Heart right ventricle (tissue), 16 donors: ENCODE measurements at places on chromosomes 11 and 22. TPM values are rescaled to one million over a fixed set of nuclear protein-coding genes. Genes with fewer than 3 reads are reported as not detected.

SLC25A18 gene
- total RNA-seq = 0.88 TPM

MRPL49 gene
- total RNA-seq = 34.2 TPM

MB gene
- total RNA-seq = 22,407 TPM

OR51L1 gene
- not detected for total RNA-seq

CDKN1C gene
- total RNA-seq = 16.9 TPM

GRCh38 chr11:32510039-32510438, 73.6 kb upstream of the EIF3M start:
- no peak for DNase-seq

DNA sequence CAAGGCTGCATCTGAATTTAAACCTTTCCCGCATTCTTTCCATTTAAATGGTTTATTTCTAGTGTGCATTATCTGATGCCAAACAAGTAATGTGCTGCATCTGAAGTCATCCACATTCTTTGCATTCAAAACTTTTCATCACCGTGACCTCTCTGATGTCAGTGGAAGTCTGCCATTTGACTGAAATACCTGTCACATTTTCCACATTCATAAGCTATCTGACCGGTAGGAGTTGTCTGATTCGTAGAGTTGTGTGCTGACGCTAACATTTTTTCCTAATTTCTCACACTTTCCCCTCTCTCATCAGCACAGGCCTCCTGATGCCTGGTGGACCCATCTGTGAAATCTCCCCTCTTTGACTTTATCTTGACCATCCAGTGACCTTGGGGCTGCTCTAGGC, 79.9 kb upstream of the BARX2 start:
- no peak for DNase-seq

- no peak for DNase-seq
Observed at GRCh38 chr22:26563022-26563421, 26.9 kb downstream of the TPST2 start.

- DNase-seq = no peak
Observed at GRCh38 chr11:118156531-118157185, 4.0 kb upstream of the SCN4B start.

- DNase-seq = no peak
Observed at GRCh38 chr11:117579161-117579560, 217.9 kb downstream of the DSCAML1 start.

GRCh38 chr11:95147364-95147905, 57.8 kb downstream of the ENDOD1 start:
- no peak for DNase-seq

DNA sequence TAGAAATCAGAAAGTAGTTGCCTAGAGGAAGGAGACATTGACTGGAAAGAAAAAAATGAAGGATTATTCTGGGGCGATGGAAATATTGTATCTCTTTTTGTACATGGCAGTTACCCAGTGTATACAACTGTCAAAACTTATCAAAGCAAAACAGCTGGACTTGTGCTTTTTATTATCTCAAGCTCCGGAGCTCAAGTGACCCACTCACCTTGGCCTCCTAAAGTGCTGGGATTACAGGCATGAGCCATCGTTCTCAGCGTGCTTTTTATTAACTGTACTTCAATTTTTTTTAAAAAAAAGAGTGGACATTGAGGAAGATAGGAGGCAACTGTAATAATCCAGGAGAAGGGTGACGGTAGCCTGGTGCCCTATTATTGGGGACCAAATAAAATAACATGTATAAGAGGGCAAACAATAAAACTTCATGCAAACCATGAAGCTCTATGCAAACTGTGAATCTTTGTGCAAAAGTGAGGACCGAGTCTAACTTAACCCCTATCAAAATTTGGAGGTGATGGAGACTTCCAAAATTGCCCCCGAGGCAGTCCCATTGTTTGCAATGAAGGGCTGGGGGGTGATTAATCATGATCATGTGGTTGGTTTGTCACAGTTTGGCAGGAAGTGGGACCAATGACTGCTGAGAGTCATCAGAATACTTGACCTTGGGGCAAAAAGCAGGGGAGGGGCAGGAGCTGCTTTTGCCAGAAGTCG, 23.5 kb downstream of the FZD4 start:
- no peak for DNase-seq

DNA sequence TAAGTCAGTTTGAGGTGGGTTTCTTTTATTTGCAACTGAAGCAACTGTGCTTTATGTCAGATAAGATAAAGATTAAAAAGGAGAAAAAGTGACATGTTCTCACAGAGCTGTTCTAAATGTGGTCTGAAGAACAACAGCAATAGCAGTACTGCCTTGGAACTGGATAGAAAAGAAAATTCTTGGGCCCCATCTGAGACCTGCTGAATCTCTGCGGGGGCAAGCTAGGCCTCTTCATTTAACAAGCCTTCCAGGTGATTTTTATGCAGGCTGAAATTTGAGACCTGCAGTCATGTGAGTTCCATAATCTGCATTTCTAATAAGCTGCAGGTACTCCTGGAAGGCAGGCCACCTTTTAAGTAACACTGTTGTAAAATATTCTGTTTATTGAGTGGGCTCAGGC, 91.4 kb upstream of the CTSC start:
- no peak for DNase-seq

GRCh38 chr11:73429121-73429750, 53.0 kb downstream of the RELT start:
- DNase-seq = no peak

GRCh38 chr22:29947410-29948384, 64.7 kb downstream of the MTMR3 start:
- no peak for DNase-seq

- DNase-seq = peak; percentile 46
Observed at GRCh38 chr11:36073411-36074203, 129.7 kb downstream of the LDLRAD3 start.

DNA sequence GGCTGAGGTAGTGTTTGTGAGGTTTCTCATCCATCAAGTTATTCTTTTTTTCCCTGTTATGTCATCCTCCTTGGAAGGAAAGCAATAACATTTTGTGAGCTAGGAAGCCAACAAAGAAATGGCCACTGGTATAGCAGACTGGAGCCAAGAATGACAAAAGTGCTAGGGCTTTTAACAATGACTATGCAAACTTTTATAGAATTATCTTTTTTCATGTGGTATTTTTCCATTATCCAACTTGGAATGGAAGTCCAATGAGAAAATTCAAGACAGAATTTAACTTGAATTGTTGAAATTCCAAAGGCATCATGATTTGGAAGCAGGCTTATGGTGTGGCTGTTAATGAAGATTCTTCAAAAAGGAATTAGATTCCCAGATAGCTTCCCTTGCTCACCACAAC, 216.4 kb upstream of the PDGFD start:
- no peak for DNase-seq

DNA sequence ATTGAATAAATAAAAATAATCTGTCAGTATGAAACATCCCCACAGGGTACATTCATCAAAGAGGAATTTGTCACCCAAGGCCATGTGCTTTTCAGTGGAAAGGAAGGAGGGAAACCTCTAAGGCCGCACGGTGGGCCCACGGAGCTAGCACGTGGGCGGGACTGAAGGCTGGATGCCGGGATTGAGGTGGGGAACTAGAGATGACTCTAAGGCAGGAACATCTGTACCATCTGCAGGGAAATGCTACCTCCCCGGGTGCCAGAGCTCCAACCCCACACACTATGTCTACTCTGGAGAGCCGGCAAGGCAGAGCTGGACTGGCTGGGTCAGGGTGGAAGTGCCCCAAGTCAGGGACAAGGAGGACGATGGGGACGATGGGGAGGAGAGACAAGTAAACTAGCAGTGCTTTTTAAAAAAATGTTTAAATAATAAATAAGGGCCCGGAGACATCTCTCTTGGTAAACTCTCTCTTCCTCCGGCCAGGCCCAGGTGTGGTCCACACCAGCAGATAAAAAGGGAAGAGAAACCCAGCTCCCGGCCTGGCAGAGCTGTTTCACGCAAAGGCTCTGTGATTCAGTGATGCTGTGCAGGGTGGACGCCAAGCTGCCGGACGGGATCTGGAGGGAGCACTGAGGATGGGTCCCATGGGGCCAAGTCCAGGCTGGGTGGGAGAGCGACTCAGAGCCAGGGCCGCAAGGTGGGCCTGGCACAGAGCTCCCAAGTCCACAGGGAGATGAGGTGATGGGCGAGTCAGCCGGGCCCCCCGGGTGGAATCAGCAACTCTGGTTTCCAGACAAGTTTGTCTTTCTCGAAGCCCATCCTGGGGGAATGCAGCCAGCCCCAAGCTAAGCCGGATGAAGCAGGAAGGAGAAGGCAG, 5.8 kb downstream of the LIF start:
- DNase-seq = no peak

DNA sequence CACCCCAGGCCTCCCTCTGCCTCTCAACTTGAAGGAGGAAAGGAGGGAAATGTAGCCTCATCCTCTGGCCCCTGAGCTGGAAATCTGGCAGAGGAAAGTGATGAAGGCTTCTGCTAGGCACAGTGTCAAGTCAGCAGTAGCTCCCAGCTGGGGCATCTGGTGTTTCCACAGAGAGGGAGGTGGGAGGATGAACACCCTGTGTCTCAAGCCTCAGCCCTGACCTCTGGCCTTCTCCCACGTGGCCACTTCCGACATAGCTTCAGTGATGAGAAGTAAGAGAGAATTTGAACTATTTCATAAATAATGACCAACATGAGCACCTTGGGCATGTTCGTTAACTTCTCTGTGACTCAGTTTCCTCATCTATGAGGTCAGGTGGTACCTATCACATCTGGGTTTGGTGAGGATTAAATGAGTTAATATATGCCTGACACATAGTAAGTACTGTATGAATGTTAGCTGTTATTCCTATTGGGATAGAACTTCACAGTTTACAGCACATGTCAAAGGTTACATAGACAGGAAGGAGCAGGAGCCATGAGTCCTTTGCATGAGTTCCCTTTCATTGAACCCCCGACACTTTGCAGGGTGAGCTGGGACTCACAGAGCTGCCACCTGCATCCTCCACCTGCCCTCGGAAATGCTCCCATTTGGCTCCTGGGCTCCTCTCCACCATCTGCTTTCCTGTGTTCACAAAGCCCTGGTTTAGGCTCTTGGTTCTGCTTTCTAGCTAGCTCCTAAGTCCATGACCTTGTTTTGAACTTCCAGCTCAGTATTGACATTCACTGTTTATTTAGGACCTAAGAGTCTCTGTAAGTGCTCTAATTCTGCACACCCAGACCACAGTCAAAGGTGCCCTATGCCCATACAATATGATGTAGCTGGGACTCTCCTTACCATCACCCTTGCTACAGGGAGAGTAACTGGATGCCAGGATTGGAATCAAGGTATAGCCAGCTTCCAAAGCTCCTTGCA, 61.7 kb downstream of the CSNK2A3 start:
- no peak for DNase-seq

- DNase-seq = no peak
Observed at GRCh38 chr11:91786097-91786496, 438.5 kb upstream of the FAT3 start.

DNA sequence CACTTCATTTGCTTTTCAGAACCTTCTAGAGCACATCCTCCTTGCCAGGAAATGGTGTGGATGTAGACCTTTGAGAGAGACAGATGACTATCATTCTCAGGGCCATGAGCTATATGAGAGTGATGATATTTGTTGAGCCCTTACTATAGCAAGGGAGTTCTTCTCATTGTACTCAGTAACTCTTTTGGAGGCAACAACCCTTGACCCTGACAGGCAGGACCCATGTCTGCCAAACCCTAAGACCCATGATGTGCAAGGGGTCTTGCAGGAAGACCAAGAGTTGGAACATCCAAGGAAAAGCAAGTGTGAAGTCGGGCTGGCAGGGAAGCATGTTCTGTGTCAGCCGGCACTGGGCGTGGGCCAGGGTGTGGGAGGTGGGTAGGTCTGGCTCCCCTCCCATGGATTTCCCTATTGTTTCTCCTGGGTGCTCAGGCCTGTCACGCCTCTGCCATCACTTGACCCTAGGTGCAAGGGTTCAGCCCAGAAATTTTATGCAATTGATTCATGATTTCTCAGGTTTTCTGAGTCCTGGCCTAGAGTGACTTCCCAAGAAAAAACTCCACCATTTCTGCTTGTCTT, 1.2 kb downstream of the FOLR3 start:
- no peak for DNase-seq
